Amniotic epithelial cell (primary cell): ENCODE measurements at places on chromosomes 12 and 14.

DNA sequence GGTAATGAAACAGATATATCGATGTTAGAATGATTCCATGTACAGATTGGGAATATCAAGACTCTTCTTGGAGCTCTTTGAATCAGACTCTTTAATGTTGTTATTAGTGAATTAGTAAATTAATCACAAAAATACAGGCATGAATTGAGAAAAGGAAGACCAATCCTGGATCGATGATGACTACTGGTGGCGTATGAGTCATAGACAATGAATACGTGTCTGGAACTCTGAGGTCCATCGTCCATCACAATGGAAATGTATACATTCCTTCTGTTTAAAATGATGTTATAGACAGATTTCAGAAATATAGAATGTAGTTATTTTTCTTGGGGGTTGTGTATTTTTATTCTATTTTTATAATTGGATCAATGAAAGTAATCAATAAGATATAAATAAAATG is 80.2 kb upstream of the RTL1 start:
- no peak for DNase-seq

- DNase-seq: no peak
Observed at GRCh38 chr12:31471051-31471450, 119.9 kb downstream of the DENND5B start.

DNA sequence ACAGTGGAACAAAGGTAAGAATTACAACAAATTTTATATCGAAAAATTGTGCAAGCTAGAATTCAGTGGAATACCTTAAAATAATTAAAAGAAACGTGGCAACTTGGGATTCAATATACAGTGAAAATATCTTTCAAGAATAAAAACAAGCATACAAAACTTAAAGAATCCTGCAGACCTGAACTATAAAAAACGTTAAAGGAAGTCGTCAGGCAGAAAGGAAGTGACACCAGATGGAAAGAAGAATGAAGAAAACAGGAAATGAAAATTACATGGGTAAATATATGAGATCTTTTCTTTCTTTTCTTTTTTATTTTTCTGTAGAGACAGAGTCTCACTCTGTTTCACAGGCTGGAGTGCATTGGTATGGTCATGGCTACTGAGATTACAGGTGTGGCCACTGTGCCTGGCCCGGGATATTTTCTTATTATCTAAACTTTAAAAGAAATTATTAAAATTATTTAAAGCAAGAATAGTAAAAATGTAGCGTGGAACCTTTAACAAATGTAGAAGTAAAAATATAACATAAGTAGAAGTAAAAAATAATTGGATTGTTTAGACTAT is 4.7 kb downstream of the MGP start:
- DNase-seq: no peak

- DNase-seq: no peak
Observed at GRCh38 chr12:132360410-132360809, 31.0 kb upstream of the GALNT9 start.

- no peak for DNase-seq
Observed at GRCh38 chr14:91885113-91885712, 17.9 kb upstream of the TC2N start.

DNA sequence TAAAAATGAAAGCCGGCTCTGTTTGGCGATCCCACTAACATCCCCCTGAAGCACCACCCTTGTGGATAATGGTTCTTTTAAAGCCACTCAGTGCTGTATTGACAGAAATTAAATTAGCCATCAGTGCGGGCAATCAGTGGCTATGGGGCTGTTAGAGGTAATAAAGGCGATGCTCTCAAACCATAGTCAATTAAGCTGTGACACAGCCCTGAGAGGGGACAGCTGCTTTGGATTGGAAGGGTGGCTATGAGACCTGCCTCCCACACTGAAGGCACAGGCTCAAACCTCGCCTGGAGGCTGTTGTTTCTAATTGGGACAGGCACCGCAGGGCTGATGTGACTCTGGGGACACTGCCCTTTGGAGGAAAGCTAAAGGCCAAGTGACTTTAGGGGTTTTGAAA is 562.2 kb downstream of the VRK1 start:
- DNase-seq: no peak

DNA sequence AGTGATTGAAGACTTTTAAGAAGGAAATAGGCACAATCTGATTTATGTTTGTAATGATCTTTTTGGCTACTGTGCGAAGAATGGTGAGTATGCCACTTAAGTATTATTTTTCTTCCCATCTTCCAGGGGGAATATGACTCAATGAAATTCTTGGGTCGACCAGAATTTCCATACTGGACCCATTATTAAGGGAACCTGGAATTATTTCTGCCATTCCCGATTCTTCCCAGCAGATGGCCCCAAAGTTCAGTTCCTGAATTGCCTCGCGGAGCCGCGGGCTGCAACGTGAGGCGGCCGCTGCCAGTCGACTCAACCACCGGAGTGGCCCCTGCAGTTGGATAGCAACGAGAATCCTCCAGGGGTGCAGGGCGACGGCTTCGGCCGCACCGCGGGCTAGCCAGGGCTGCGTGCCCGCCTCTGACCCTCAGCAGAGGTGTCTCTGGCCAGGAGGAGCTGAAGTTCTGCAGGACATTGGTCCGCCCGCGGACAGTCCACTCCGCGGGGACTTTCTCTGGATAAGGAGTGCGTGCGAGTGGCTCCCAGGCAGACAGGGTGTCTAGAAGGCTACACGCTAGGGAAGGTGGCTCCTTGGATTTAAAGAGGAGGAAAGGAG is 628 bp upstream of the TSHR start:
- peak; percentile 64 for DNase-seq

GRCh38 chr14:52911904-52912303 is 38.9 kb downstream of the FERMT2 start:
- no peak for DNase-seq

- peak; percentile 89 for DNase-seq
Observed at GRCh38 chr12:55619354-55620138, 17.1 kb upstream of the OR10P1 start.

- DNase-seq: no peak
Observed at GRCh38 chr12:6708960-6709394, 8.4 kb upstream of the PIANP start.
